Fibroblast of skin of scalp (primary cell): ENCODE measurements at places on chromosomes 5 and 9.

- DNase-seq: no peak
Measured at GRCh38 chr5:139064613-139065012, 133.6 kb downstream of the SIL1 start.

DNA sequence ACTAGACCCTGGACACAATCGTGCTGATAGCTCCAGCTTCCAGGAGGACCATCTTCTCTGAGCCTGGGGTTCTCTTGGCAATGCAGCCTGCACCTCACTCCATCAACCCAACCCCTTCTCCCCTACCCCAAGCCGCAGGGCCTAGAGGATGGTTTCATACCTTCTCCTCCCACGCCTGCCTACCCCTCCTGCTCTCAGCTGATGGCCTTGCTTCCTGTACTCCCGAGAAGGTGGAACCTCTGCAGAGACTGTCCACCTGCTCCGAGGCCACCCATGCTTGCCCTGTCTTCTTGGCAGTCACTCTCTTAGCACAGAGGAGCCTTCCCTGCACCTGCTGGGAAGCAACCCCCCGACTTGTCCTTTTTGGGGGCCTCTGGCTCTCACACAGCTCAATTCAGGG, 241.9 kb downstream of the IRX2 start:
- no peak for DNase-seq

DNA sequence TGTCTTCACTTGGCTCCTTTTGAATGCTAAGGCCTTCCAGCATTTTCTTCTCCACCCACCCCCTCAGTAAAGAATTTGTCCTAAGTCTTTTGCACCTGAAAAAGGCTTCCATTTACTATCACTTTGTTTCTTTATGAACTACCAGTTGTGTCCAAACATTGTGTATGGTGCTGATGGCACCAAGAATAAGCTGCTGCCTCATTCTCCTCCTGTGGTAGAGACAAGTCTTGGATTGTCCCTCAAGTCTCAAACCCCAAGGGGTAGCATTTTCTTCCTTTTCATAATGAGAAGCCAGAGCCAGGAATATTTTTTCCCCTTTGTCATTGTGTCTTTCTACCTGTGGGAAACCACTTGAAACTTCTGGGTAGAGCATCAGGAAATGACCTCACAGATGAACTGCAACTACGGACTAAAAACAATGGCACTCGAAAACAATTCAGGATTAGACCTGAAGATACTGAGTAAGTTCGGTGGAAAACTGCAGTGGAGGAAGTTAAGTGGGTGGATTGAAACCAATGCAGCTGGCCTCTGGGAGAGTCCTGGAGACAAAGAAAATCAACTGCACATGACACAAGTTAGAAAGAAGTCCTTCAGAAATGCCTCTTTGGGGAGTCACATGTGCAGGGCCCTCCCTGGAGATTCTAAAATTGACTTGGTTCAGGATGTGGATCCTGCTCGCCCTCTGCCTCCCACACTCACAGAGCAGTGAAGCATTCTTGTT, 80.5 kb downstream of the SH3RF2 start:
- no peak for DNase-seq

GRCh38 chr5:171474230-171474813, 54.9 kb downstream of the FGF18 start:
- no peak for DNase-seq

GRCh38 chr5:16550316-16550952, 66.4 kb downstream of the RETREG1 start:
- peak; percentile 51 for DNase-seq

GRCh38 chr9:127395497-127396252, 1.3 kb upstream of the SLC2A8 start:
- DNase-seq: no peak
